ENCODE measurements at places on chromosomes 12 and 14.

DNA sequence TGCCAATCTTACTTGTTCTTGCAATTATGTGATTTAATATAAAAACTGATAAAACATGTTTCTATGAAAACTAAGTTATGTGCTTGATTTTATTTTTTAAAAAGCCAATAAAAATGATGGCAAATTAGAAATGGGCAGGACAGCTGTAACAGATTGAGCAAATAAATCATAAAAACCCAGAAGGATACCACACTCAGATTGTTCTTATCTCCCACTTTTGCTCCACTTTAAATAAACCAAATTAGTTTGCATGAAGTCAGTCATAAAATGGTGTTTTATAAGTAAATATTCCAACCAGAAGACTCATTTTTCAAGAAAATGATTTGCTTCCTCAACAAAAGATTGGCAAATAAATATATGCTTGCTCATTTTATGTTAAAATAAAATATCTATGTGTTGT is 307.9 kb upstream of the G2E3 start:
- DNase-seq: no peak

DNA sequence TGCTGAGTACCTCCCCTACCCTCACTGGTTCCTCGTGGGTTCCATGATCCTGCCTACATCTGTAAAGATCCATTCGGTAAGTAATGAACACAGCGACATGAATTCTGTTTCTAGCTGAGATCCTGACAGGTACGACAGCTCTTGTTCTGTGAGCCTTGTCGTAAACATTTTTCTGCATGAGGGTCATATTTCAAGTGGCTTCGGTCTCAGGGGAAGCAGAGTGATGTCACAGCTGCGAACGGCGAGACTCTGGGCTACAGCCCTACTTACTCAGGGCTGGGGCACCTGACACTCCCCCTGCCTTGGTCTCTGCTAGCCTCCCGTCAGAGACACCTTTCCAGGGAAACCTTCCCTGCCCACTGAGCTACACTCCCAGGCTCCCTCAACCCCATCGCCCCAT is 85.8 kb downstream of the RBM19 start:
- DNase-seq: peak; percentile 62

DNA sequence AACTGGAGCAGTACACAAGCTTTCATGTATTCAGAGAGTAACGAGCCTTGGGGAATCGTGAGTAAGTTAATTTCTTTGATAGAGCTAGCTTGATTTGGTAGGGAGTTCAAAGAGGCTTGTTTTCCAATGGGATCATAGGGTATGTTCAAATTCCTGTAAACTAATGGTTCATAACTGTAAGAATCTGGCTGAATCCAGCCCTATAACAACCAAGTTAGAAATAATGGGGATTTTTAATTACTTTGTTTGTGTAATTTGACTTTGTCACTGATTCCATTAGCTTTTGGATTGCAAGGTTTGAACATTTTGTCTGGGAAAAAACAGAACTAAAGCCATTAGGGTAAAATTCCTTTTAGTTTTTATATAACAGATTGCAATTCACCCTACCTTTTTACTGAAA is 94.0 kb downstream of the WNK1 start:
- DNase-seq: no peak

DNA sequence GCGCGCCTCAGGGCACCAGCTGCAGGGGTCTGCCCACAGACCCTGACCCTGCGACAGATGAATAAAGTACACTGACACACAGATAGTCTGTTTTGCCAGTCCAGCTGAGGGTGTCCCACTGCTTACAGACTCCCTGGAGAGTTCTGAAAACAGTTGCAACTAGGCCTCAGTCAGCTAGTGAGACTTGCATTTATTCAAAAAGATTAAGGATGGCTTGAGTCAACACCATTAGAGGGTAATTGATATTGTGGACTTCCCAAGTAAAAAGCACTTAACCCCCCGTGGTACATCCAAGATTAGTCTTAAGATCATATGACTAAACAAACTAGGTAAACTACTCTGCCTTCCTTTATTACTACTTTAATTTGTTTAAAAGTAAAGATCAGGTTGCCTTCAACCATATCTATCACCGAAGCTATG is 11.1 kb upstream of the PSEN1 start:
- DNase-seq: no peak

- DNase-seq: peak; percentile 17
Measured at GRCh38 chr12:75877763-75878621, 153.6 kb downstream of the PHLDA1 start.

DNA sequence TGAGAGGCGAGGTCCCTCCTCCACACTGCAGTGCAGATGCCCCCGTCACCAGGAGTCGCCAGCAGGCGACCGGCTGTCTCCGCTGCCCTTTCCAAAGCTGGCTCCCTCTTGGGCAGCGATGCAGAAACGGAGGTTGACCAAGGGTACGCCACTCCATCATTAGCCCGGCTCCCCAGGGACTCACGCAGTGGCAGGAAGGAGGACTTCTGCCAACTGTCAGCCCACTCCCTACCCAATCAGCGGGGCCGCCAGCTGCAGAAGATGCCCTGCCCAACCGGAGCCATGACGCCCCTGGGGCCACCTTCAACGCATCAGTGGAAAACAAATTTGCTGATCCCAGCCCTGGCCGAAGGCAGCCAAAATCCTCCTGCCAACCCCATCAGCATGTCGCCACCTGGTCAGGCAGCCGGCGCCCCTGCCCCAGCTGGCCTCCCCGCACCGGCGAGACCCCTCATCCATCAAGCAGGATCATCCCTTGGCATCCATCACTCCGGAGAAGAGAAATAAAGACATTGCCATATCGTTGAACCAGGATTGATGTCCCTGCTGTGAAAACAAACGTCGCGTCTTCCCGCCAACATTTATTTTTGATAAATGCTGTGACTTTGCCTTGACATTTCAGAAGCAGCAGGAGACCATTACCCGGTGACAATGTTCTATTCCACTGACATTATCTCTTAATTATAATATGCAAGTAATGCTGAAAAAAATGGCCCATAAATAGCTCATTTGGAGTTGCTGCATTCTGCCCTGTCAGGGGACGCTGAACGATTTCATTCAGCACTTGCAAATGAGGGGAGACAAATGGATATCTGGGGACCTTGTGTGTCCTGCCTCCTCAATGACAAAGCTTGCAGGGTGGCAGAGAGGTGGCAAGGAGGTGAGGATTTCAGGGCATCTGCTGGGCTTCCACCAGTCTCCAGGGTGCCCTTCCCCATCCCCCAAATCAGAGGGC is 105.1 kb downstream of the SCARB1 start:
- DNase-seq: peak; percentile 83
